ENCODE measurements at places on chromosomes 16 and 17. TPM values are rescaled to one million over a fixed set of nuclear protein-coding genes. Genes with fewer than 3 reads are reported as not detected.

GRCh38 chr17:50258647-50259476, 15.4 kb upstream of the TMEM92 start:
- no peaks in the 10 kb centered on the region for H3K4me1 ChIP-seq
- H3K27ac ChIP-seq = no peak overlapping the region
- no peak overlapping the region for H3K4me3 ChIP-seq
- peaks cover 9% of the 10 kb centered on the region for H3K27me3 ChIP-seq
- DNase-seq = no peak

Gene ARL5C
- 0.11 TPM for total RNA-seq

DNA sequence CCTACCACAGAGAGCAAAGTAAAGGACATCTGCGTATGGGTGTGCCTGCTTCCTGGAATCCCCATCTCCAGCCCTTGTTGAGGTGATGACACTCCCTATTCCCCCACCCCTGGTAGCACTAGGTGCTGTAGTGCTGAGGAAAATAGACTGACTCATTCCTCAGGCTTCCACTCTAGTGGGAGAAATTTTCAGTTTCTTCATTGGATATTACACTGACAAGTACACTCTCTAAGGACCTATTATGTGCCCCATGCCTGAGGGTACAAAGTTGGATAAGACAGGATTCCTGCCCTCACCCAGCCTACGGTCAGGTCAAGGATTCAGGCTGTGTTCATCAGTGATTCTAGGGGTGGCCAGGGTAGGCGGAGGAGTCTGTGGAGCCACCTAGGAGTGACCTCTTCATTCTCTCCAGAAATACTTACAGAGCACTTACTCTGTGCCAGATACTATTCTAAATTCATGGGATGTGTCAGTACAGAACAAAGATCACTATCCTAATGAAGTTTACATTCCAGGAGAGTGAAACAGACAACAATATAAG, 4.5 kb upstream of the ZC3H7A start:
- no peak overlapping the region for H3K27ac ChIP-seq
- H3K4me3 ChIP-seq = no peak overlapping the region
- H3K4me1 ChIP-seq = peaks cover 32% of the 10 kb centered on the region

GRCh38 chr17:31529841-31530251, 138.4 kb downstream of the RAB11FIP4 start:
- peaks cover 5% of the 10 kb centered on the region for H3K36me3 ChIP-seq
- H3K4me3 ChIP-seq = no peak overlapping the region
- no peak for DNase-seq
- H3K27ac ChIP-seq = no peak overlapping the region
- H3K27me3 ChIP-seq = no peaks in the 10 kb centered on the region

DNA sequence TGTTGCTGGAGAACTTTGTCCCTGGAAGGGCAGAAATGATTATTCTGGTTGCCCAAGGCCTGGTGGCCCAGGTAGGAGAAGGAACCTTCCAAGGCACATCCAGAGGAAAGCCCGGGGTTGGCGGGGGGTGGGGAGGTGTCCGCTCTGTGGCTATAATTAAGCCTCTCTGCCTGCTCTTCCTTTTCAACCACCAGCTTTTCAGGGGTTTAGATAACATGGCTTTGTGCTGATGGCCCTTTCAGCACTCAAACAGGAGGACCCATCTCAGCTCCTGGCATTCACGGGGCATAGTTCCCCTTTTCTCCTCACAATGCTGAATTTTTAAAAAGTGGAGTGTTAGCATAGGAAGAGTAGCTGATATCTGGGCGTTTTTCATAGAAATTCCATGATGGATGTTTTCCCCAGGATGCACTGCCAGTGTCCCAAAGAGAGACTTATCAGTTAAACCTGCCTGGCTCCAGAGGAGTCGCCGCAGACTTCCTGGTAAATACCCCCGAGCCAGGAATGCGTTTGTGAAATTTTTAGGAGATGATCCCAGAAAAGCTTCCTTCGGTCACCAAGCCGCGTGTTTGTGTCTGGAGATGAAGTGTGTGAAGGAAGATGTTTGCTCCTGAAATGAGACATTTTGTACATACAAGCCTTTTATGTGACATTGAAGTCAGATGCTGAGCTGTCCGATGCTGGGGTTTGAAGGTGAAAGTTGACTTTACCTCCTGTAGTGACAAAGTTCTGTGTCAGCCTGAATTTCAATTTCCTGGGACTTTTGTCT, 188.5 kb downstream of the MSI2 start:
- peaks cover 44% of the 10 kb centered on the region for H3K4me1 ChIP-seq
- DNase-seq = no peak
- peaks cover 11% of the 10 kb centered on the region for H3K36me3 ChIP-seq
- no peaks in the 10 kb centered on the region for H3K27me3 ChIP-seq

- H3K4me1 ChIP-seq = peaks cover 34% of the 10 kb centered on the region
- peak overlapping the region; percentile 99 for H3K27ac ChIP-seq
- peaks cover 18% of the 10 kb centered on the region for H3K36me3 ChIP-seq
These were observed 1.5 kb downstream of the CDK12 start for GRCh38 chr17:39462631-39463375.

Gene NOD2
- total RNA-seq = 2.8 TPM

- H3K4me1 ChIP-seq = peaks cover 5% of the 10 kb centered on the region
- no peaks in the 10 kb centered on the region for H3K36me3 ChIP-seq
- no peak for DNase-seq
These were observed 35.3 kb downstream of the TMEM235 start for GRCh38 chr17:78266771-78267170.

GRCh38 chr17:79104898-79105600, 30.4 kb downstream of the ENGASE start:
- H3K27me3 ChIP-seq = no peaks in the 10 kb centered on the region
- H3K27ac ChIP-seq = no peak overlapping the region
- H3K4me1 ChIP-seq = no peaks in the 10 kb centered on the region

GRCh38 chr17:48123111-48123510, 15.5 kb downstream of the SNX11 start:
- H3K36me3 ChIP-seq = peaks cover 14% of the 10 kb centered on the region
- DNase-seq = no peak
- H3K4me3 ChIP-seq = no peak overlapping the region

DNA sequence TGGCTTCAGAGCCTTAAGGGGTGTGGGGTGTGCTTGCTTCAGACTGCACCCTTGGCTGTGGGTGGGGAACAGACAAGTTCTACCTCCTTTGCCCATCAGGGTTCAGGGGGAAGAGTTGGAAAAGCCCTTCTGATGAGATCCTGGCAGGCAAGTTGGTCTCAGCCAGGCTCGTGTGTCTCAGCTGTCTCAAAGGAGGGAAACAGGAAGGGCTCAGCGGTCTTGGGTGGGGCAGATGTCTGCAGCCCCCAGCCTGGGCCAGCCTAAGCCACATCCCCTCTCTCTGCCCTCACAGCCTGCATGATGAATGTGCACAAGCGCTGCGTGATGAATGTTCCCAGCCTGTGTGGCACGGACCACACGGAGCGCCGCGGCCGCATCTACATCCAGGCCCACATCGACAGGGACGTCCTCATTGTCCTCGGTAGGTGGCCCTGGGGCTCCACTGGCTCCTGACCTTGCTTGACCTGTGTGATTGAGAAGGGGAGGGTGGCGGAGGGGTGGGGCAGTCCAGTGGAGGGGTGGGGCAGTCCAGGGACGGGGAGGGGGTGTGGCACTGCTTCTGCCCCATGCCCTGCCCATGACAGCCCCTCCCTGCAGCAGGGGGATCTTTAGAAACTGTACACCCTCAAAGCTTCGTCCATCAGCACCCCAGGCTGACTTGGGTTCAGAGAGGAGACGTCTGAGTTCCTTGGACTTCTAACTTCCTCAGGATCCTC, 199.5 kb downstream of the PRKCB start:
- peaks cover 46% of the 10 kb centered on the region for H3K36me3 ChIP-seq
- DNase-seq = peak; percentile 62
- H3K4me3 ChIP-seq = peak overlapping the region; percentile 73

GRCh38 chr17:67675481-67675880, 42.3 kb upstream of the NOL11 start:
- H3K27me3 ChIP-seq = no peaks in the 10 kb centered on the region
- no peak overlapping the region for H3K27ac ChIP-seq
- no peak for DNase-seq
- no peak overlapping the region for H3K4me3 ChIP-seq

DNA sequence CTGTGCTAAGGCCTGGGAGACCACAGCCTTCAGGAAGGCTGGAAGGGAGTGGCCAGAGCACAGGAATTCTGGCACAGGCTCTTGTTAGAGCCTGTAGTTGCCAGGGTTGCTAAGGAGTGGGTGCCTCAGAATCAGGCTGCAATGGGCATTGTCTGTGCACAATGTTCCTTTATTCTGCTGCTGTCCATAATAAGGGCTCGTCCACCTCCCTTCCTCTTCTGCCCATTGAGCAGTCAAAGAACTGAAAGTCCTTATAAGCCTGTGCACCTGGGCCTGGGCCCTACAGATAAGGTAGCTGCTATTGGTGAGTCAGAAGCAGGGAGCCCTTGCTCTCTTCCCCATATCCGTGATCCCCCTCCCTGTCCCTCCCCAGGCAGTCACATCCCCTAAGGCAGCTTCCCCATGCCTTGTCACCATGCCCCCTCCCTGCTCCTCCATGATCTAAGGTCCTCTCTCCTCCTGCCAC, 5.4 kb upstream of the CNGB1 start:
- peaks cover 4% of the 10 kb centered on the region for H3K4me1 ChIP-seq
- H3K27me3 ChIP-seq = peaks cover 7% of the 10 kb centered on the region
- H3K27ac ChIP-seq = no peak overlapping the region
- no peaks in the 10 kb centered on the region for H3K36me3 ChIP-seq
- no peak overlapping the region for H3K4me3 ChIP-seq

DNA sequence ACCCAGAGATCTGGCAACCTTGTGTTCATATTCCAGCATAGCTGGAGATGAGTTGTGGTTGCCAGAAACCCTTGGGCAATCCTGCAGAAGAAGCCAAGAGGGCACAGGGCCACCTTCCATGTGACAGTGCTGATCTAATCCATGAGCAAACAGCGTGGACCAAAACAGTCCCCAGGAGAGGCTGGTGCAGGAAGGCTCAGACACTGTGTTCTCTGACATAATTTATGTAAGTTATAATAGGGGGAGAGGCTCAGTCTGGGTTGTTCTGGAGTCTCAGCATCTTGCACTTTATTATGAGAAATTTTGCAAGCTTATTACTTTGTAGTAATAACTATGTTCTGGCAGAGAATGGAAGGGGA, 273.9 kb downstream of the HAPSTR1 start:
- no peak for DNase-seq
- no peaks in the 10 kb centered on the region for H3K27me3 ChIP-seq
- no peaks in the 10 kb centered on the region for H3K36me3 ChIP-seq

DNA sequence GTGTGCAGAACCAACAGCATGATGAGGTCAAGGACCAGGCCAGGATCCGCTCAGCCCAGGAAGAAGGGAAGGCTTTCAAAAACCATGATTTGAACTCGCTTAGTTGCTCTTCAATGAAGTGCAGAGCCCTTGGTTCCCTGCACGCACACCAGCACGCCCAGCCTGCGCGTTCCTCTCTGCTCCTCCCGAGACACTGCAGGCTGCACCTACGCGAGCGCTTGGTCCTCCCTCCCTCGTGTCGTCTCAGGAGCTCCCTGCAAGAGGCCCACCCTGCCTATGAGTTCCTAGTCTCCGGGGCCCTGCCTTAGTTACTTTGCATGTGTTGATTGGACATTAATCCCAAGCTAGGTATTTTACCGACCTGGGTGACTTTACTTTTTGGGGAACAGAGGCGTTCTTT, 132.9 kb upstream of the TNRC6C start:
- DNase-seq = peak; percentile 22
- H3K4me1 ChIP-seq = peaks cover 3% of the 10 kb centered on the region
- H3K27ac ChIP-seq = no peak overlapping the region
- no peaks in the 10 kb centered on the region for H3K36me3 ChIP-seq
- peaks cover 2% of the 10 kb centered on the region for H3K27me3 ChIP-seq
- no peak overlapping the region for H3K4me3 ChIP-seq

All from activated naive CD8-positive, alpha-beta T cell treated with anti-CD3 and anti-CD28 coated beads, Interleukin-2, amount 10 ng/mL, durations not matched to agents 7 days and 5 days (primary cell).